ENCODE measurements at places on chromosomes 5 and 9.

DNA sequence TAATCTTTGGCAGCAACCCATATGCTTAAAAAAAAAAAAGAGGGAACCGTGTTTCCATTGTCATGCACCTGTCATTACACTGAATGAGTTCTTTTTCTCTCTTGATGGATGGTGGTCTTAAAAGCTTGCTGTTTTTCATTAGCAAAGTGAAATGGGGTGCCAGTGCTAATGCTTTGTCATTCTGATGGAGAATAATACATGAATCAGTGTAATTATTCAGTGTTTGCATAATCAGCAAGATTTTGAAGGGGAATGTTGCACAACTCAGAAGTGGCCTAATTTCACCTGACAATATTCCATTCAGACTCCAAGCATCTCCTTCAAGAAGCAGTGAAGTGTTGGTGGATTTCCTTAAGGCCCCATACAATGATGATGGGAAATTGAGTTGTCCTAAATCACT, 38.1 kb downstream of the MAP1B start:
- no peak for DNase-seq

DNA sequence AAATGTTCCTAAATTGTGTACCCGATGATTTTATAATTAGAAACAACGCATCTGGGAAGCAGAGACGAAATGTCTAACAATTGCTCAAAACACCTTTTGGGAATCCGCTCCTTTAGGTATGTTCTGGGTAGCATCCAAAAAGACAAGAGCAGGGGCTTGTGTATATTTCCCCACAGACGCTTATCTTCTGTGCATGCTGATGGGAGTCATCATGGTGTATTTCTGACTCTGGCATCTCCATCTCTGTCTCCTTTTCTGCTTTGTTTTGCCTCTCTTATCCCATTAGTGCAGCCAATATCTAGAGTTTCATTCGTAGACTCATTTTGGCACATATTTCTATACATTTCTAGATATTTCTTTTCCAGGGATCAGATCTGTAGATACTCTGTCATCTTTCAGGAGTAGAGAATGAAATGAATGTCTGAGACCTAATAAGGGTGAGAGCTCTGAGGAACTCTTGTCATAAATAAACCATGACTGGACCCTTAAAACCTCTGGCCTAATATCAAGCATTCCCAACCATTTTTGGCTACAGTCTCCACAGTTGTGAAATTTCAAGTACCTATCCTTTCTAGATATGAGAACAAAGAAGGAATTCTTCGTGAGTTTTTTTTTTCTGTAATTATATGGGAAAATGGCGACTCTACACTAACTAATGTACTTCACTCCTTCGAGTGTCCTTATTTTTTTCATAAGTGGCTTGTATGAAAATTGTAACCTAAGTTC, 508.2 kb downstream of the ACTL7B start:
- DNase-seq, result no peak

DNA sequence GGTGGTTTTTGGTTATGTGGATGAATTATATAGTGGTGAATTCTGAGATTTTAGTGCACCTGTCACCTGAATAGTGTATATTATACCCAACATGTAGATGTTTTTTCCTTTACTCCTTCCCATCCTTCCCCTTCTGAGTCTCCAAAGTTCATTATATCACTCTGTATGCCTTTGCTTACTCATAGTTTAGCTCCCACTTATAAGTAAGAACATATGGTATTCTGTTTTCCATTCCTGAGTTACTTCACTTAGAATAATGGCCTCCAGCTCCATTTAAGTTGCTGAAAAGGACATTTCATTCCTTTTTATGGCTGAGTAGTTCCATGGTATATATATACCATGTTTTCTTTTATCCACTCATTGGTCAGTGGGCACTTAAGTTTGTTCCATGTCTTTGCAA, 161.6 kb upstream of the CD180 start:
- DNase-seq, result no peak

- no peak for DNase-seq
These were observed 185.4 kb downstream of the ROR2 start for GRCh38 chr9:91764661-91765060.

DNA sequence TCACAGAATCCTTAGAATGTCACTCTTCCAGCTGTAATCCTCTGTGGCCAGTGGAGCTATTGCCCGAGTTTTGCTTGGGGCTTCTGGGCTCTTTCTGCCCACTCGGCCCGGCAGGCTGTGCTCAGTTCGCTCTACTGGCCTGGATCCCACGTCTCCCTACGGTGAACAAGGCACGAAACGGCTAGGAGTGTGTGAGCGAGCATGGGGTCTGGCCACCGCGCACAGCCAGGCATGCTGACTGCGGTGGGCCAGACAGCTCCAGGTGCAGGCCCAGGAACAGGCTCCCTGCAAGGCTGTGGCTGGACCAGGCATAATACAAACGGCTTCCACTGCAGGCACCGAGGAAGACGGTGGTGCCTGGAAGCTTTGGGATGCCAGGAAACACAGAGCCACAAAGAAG, 2035.5 kb upstream of the ACO1 start:
- no peak for DNase-seq

- DNase-seq, result no peak
These were observed 282.5 kb downstream of the GADD45G start for GRCh38 chr9:89887286-89887685.

GRCh38 chr5:14438195-14438606, 143.4 kb upstream of the OTULINL start:
- no peak for DNase-seq

GRCh38 chr5:164472165-164472564, 966.7 kb downstream of the MAT2B start:
- DNase-seq, result no peak

DNA sequence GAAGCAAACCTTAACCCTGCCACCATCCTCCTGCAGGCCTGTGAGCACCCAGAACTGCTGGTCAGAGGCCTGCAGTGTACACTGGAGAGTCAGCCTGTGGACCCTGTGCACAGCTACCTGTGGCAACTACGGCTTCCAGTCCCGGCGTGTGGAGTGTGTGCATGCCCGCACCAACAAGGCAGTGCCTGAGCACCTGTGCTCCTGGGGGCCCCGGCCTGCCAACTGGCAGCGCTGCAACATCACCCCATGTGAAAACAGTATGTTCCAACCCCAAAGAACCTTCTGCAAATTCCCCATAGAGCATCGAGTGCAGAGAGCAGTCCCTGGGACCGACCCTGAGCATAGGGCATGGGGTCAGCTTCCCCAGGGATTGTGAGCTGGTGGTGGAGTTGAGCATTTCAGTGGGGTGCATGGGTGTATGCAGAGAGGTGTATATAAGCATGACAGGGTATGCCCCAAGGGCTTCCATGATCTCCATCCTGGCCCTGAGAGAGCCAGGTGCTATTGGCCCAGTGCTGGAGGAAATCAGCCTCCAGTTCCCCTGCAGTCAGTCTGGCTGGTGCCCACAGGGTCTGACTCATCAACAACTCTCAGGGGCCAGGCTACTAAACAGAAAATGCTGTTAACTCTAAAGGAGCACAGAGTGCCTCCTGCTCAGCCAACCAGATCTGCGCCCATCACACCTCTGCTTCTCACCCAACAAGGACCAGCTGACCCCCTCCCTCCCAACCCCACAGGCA, 126.2 kb downstream of the SAXO1 start:
- DNase-seq, result peak; percentile 65

GRCh38 chr5:111530298-111530740, 18.0 kb upstream of the STARD4 start:
- DNase-seq, result peak; percentile 68

DNA sequence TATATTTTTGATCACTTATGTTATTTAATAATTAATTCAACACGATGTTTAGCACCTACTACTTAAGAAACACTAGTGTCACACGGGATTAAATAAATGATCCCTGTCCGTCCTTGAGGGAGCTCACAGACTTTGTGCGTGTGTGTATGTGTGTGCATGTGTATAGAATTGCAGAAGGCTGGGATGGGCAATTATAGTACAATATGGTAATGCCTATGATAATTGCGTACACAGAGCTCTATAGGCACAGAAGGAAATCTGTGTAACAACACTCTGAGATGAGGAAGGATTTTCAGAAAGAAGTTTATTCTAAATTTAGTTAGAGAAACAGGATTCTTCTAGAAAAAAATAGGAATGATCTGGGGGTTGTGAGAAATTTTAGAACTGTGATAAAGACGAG, 76.9 kb downstream of the CDH12 start:
- no peak for DNase-seq

DNA sequence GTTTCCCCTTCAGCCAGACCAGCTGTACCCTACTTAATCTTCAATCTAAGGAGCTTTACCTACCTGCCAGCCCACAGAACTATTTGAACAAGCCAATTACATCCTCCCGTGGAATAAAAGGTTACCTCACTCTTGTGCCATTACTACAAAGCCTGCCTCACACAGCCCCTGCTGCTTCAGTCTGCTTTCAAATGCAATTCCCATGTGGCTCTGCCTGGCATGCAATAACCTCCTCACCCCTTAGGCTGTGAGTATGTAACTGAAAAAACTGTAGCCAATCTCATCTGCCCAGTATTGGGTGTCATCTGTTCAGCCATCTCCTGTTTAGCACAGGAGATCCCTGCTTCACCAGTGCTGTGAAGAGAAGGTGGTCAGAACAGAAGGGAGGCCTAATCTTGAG, 6.1 kb upstream of the GCNT1 start:
- no peak for DNase-seq

DNA sequence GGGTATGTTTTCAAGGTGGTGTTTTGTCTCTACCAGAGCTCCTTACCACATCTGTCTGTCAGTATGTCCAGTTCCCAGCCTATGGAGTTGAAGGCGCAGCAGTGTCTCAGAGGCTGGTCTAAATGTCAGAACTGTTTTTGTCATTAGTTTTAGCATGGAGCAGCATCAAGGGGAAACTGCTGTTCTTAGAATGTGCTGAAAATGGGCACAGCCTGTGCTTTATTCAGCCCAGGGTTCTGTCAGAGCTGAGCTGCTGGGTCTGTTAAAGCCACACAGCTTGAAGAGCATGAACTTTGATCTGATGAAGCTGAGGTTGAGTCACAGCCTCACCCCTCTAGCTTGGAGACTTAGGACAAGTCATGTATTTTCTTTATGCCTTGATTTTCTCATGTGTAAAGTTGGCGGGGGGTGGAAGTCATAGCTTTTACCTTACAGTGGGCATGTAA, 71.9 kb downstream of the RALGPS1 start:
- peak; percentile 10 for DNase-seq

- DNase-seq, result no peak
These were observed 297.0 kb upstream of the CLINT1 start for GRCh38 chr5:158155811-158156505.

GRCh38 chr9:128251732-128252100, 24.1 kb downstream of the GOLGA2 start:
- no peak for DNase-seq

DNA sequence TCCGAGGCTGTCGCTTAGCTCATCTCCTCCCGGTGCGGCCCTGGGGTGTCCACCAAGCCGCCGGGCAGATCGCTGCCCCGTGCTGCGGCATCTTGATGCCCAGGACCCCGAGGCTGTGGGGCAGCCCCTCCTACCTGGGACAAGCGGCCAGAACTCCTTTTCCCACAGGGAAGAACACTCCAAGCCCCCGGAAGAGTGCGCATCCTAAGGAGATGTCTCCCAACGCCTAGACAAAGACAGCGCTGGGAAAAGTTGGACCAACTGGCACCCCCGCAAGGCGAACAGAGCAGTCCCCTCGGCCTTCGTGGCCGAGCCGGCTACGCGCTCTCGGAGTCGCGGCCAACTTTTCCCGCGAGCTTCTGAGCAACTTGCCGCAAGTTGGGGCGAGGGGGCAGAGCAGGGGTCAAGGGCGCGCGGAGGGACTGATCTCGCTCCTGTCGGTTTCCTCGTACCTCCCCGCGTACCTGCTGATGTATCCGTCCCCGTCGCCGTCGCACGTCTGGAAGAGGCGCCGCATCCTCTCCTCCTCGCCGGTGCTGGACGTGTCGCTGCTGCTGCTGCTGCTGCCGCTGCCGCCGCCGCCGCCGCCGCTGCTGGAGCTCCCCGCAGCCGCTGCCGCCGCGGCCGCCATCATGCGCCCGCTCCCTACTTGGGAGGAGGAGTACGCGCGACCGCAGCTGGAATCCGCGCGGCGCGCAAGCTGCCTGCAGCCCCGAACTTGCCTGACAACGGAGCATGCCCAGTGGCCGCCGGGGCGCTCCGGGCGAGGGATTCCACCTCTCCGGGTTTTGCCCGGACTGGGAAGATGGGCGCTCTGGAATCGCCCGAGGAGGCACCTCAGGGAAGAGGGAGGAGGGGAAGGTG, at the start of gene MCC:
MCC (minus strand) TSS at position 673 of the 864 bp plus-strand sequence.
- DNase-seq, result peak; percentile 93

DNA sequence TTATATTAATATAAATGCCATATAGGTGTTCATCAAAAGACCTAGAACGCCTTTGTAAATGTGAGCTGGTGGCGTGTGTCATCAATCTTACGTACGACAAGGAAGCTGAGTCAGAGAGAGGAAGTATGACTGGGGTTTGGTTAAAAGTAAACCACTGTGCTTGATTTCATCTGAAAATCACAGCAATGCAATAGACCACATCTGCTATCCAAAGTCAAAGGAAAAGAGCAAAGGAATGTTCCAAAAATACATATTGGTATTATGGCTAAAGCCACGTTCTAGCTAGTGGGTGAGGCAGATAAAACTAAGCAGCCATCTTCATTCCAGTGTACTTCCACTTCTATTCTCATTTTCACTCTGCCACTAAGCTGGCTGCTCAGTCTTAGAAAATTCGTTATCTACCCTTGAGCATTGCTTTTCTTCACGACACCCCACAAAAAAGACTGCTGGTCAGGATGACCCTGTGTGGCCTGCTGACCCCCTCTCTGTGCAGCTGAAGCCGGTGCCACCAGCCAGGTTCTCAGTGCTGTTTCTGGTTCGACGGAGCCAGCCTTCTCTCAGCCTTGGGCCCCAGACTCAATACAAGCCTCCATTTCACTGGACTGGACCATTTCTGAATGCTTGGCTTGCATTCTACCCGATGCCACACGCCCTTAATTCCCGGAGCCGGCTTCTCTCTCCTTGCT, 23.8 kb downstream of the SHC3 start:
- peak; percentile 88 for DNase-seq

GRCh38 chr9:71909887-71910649, 925 bp downstream of the ABHD17B start:
- DNase-seq, result peak; percentile 46

DNA sequence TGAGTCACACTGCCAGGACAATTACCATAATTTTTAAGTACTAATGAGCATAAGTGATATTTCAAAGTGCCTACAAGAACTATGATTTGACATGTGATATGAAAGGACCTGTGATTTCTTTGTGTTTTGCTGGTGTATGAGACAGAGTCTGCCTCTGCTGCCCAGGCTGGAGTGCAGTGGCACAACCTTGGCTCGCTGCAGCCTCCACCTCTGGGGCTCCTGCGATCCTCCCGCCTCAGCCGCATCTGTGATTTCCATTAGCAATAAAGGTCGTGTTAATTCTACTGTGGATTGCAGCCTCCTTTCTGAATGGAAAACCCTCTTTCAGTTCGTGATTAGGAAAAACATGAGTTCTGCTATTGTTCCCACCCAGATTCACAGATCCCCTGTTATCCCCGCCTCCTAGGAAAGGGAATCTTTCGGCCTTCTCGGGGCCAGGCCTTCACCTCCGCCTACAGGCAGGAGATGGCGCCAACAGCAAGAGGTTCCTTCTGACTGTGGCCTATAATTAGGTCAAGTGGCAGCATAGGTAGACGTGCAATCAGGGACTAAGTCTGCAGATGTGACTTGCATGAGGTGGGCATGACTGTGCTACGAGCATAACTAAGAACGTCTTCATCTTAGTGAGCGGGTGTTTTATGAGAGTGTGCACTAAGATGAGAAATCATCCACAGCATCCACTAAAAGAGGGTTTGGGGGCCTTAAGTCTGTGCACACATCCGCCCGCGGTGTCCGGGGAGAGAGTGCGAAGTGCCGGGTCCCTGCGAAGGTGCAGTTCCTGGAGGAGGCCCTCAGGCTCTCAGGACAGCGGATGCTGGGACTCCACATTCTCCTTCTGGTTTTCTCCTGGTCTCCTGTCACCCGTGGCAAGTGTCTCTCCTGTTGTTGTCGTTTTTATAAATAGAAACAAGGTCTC, 23.1 kb downstream of the TRIM7 start:
- peak; percentile 70 for DNase-seq

All from astrocyte of the spinal cord (primary cell).